ENCODE measurements at places on chromosomes 3 and 15. TPM values are rescaled to one million over a fixed set of nuclear protein-coding genes. Genes with fewer than 3 reads are reported as not detected.

Gene SPTSSB
- polyA plus RNA-seq: 0.20 TPM

Gene LAMB2
- polyA plus RNA-seq: 331 TPM

DNA sequence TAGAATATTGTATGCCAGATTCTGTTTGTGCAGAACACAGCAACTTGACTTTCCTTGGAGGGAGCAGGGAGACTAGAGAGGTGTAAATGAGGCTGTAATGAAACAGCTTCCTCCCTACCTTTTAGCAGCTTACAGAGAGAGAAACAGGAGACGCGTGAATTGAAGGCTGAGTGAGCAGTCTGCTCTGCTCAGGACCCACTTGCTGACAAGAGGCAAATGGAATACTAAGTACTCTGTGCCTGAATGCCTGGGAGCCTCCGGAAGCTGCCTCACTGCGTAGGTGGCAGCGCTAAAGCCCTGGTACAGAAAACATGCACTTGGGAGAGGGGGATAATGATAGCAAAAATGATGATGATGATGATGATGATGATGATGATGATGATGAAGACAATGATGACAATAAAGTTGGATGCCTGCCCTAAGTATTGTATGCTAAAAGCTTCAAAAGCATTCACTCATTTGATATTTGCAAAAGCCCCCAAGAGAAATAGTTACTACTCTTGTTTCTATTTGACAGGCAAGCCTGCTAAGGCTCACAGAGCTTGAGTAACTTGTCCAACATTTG, 548.9 kb downstream of the NTRK3 start:
- H3K4me1 ChIP-seq: no peaks in the 10 kb centered on the region
- DNase-seq: peak; percentile 19

DNA sequence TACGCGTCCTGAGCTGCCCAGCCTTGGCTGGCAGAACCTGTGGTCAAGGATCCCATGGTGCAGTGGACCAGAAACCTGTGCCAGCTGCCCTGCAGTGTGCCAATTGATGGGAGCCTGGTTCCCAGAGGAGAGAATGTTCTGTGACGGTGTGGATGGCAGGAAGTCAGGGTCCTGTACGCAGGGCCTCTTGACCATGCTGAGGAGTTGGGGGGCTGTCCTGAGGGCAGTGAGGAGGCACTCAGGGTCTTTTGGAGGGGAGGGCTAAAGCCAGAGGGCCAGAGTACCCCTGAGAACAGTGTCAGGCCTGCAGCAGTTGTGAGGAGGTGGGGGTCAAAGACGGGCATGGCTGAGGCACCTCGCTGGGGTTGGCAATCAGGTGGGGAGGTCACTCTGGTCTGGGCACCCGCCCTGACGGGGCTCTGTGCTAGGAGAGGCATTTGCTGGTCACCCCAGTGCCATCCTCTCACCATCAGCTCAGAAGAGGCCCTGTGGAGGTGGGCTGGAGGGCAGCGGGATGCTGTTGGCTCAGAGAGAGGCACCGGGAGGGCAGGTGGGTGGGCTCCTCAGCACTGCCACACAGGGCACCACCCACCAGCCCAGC, 61.0 kb downstream of the SCN5A start:
- H3K27me3 ChIP-seq: no peaks in the 10 kb centered on the region
- no peaks in the 10 kb centered on the region for H3K4me1 ChIP-seq
- H3K27ac ChIP-seq: no peak overlapping the region

GRCh38 chr3:168801794-168802193, 706.1 kb upstream of the GOLIM4 start:
- peaks cover 1% of the 10 kb centered on the region for H3K4me1 ChIP-seq
- no peaks in the 10 kb centered on the region for H3K36me3 ChIP-seq
- no peak overlapping the region for H3K27ac ChIP-seq
- H3K4me3 ChIP-seq: no peak overlapping the region
- no peak for DNase-seq

GRCh38 chr15:23760024-23760423, 72.9 kb upstream of the NDN start:
- H3K4me3 ChIP-seq: no peak overlapping the region
- H3K36me3 ChIP-seq: no peaks in the 10 kb centered on the region
- H3K4me1 ChIP-seq: no peaks in the 10 kb centered on the region
- H3K27ac ChIP-seq: no peak overlapping the region
- H3K27me3 ChIP-seq: no peaks in the 10 kb centered on the region

DNA sequence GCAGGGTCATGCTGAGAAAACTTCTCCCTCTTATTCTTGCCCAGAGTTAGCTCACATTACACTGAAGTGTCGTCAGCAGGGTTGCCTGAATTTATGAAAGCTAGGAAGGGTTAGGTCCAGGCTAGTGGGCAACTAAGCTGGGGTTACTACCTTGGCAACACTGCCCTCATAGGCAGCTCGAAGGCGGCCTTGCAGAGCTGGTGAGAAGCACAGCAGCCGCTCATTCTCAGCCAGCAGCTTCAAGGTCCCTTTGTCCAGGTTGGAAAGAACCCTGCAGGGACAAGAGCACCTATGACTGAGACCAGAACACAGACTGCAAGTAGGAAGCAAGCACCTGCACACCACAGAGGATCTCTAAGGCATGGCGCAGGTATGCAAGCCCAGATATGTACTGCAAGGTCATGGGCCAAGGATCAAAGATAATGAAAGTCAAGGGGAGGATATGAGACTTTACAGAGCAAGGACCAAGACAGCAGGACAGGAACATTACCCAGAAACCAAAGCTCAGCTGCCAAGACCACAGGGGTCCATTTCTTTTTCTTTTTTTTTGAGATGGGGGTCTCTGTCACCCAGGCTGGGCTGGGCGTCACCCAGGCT, 2.8 kb downstream of the CDAN1 start:
- no peak for DNase-seq
- no peaks in the 10 kb centered on the region for H3K27me3 ChIP-seq
- no peak overlapping the region for H3K27ac ChIP-seq
- H3K4me1 ChIP-seq: peaks cover 4% of the 10 kb centered on the region

- H3K4me3 ChIP-seq: no peak overlapping the region
- H3K27me3 ChIP-seq: no peaks in the 10 kb centered on the region
- H3K4me1 ChIP-seq: no peaks in the 10 kb centered on the region
- no peaks in the 10 kb centered on the region for H3K36me3 ChIP-seq
Measured at GRCh38 chr3:197504641-197505121, 51.1 kb downstream of the BDH1 start.
